Nasal cavity respiratory epithelium epithelial cell of viscerocranial mucosa (primary cell): ENCODE measurements at places on chromosomes 13 and 19. TPM values are rescaled to one million over a fixed set of nuclear protein-coding genes. Genes with fewer than 3 reads are reported as not detected.

The SMAD9 gene
- 0.34 and 1.1 TPM in 2 replicates for total RNA-seq

The ZNF700 gene
- 10.3 and 12.4 TPM in 2 replicates for total RNA-seq

The APLP1 gene
- total RNA-seq, result 0.64 TPM in 1 of 2 replicates, not detected in the other

The POU2F2 gene
- 0.34 and 2.7 TPM in 2 replicates for total RNA-seq

The PLIN4 gene
- 2.4 and 12.9 TPM in 2 replicates for total RNA-seq

The ETV2 gene
- 0.34 TPM in 1 of 2 replicates, not detected in the other for total RNA-seq

The PSG3 gene
- total RNA-seq, result not detected in 2 replicates

The OR7A5 gene
- total RNA-seq, result not detected in 2 replicates

The LAIR1 gene
- total RNA-seq, result not detected in 2 replicates
